CD4-positive, alpha-beta T cell treated with Interferon alpha-2 for 1 hour (primary cell): ENCODE measurements at places on chromosomes 6 and 20.

DNA sequence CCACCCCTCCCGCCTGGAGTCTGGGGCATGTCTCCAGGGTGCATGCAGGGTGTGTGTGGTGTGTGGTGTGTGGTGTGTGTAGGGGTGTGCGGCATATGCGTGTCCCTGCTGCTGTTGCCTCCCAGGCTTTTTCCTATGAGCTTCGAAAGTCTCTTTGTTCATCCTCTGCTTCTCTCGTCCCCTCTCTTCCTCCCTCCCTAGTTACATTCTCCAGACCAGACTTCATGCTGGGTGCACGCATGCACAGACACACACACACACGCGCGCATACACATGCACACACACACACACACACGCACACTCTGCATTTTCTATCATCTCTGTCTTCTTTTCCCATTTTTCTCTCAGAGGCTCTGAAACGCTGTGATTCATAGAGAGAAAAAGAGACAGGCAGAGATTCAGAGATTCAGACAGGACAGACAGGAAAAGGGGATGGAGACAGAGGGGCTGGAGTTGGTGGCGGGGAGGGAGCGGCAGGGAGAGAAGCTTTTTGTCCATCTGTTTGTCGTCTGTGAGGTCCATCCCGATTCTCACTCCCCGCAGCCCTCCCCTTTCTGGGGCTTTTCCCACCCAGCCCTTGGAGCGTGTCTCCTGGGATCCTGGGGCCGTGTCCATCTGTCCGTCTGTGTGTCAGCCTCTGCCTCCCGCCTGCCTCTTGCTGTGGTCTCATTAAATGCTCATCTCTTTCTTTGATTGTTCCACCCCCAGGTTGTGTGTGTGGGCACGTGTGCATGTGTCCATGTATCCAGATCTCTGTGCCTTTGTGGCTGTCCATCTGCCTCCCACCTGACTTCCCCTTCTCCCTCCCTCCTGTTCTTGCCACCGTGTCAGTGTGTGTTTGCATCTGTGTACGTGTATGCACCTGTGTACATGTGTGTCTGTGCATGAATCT, 62.6 kb downstream of the SRC start:
- no peak for DNase-seq

DNA sequence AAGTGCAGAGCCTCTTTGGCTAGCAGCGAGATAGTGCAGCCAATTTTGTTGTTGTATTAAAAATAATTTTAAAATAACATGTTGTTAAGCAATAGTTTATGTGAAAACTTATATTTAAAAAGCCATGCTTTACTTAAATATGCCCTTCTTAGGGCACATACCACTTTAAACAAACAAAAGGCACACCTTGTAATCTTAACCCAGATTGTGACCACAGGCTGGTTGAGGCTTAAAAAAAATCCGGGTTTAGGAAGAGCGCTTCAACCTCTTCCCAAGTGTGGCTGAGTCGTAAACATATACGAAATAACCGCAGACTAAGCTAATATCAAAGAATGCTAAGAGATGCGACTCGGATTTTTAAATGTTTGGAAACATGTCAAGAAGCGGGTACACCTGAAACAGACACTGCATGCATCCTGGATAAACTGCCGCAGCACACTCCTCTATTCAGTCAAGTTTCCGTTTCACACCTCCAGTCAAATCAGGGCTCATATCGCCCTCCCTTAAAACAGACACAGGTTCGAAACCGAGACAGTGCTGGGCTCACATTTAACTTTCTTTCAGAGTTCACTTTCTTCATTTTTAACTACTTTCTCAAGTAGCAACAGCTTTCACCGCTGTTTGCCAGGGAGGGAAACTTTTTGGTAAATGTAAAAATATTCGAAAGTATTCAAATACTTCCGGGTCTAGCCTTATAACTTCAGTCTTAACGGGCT, 1.5 kb downstream of the DEK start:
- peak; percentile 58 for DNase-seq

DNA sequence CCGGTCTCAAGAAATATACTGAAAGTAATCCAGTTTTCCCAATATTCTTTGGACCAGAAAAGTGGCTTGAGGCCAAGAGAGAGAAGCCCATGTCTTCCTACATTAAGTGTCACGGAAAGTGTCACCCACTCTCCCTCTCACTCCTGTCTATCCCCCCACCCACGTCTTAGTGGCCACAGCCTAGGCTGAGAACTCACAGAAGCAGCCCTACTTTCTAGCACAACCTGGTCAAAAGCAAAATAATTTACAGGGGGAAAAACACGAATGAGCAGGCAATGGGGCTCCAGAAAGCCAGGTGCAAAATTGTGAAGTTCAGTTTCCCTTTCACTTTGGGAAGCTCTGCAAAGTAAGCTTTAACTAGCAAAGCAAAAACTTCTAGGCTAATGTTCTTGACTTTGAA, 118.0 kb downstream of the OPRM1 start:
- DNase-seq: no peak

DNA sequence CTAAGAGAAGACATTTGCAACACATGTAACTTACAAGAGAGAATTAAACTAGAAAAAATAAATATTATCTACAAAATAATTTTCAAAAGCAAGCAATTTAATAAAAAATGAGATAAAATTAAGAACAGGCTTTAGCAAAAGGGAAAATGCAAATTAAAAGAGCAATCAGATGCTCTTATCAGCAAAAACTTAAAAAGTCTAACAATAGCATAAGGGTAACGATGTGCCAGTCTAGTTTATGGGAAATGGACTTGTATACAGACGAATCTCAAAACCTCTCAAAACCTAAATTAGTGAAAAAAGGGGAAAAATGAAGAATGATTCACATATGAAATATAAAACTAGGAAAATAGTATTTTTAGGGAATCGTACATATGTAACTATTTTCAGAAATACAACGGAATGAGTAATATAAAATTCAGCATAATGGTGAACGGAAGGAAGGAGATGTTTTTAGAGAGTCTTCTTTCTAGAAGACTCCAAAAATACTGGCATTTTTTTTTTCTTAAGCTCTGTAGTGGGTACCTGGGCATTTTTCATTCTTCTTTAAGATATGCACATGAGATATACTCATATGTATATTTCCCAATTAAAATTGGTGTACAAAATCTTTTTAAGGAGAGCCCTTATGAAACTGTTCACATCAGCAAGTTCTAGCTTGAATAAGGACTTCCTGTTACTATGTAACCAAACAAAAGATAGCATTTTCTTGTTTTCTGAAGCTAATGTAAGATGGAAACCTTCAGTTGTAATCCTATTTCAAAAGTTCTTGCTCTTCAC, 927 bp upstream of the MANEA start:
- no peak for DNase-seq

GRCh38 chr20:51848346-51848745, 46.0 kb upstream of the SALL4 start:
- no peak for DNase-seq

- no peak for DNase-seq
Measured at GRCh38 chr6:12984776-12985175, 268.2 kb downstream of the PHACTR1 start.
